Immature natural killer cell (primary cell): ENCODE measurements at places on chromosomes 4 and X. TPM values are rescaled to one million over a fixed set of nuclear protein-coding genes. Genes with fewer than 3 reads are reported as not detected.

The RASGEF1B gene
- polyA plus RNA-seq: 7.3 TPM

The TRIM61 gene
- 1.8 TPM for polyA plus RNA-seq

- no peak for DNase-seq
These were observed 285.2 kb upstream of the ARX start for GRCh38 chrX:25300994-25301393.

GRCh38 chr4:185017964-185018772 lies at the start of gene HELT:
TSS of gene HELT (plus strand) at chr4:185018490. CDS start at chr4:185018929, 439 bp downstream.
- no peak for DNase-seq

GRCh38 chr4:101031971-101032370 lies 315.4 kb downstream of the PPP3CA start:
- DNase-seq: no peak

GRCh38 chrX:112048707-112049106 lies 33.9 kb downstream of the TRPC5 start:
- no peak for DNase-seq

DNA sequence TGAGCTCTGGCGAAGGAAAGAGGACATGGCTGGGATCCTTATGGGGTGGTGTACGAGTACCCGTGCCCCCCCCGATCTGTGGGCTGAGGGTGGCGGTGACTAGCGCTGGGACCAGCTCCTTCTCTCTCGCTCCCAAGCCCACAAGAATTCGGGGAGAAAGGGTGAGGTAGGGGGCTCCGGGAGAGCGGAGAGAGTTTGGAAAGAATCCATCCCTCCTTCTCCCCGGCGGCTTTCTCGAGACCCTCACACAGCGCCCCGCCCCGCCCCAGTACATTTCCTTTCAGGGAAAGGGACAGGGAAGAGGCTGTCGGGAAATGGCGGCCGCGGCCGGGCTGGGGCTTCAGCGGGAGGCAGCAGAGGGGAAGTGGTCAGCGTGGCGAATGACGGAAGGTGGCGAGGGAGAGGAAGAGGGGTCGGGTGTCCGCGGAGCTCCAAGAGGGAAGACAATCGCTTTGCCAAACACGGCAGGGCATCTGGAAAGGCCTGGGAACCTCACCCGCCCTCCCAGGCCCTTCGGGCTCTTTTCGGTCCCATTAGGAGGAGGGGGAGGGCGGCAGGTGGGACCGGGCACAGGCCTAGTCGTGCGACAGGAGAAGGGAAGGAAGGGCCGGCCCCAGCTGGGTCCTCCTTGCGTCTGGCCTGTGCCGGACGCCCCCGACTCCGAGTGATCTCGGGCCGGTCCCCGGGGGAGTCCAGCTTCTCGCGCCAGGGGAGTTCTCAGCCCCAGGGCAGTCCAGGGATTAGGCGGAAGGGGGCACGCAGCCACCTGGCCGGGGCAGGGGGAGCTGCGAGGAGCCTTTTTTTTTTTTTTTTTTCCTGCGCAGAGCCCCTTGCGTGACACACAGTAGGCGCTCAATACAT lies 10.2 kb downstream of the HNRNPH2 start:
- DNase-seq: peak; percentile 64

- DNase-seq: no peak
These were observed 790 bp upstream of the HHIP start for GRCh38 chr4:144645102-144645630.
